Vagina (tissue), 2 donors: ENCODE measurements at places on chromosomes 1 and 21.

DNA sequence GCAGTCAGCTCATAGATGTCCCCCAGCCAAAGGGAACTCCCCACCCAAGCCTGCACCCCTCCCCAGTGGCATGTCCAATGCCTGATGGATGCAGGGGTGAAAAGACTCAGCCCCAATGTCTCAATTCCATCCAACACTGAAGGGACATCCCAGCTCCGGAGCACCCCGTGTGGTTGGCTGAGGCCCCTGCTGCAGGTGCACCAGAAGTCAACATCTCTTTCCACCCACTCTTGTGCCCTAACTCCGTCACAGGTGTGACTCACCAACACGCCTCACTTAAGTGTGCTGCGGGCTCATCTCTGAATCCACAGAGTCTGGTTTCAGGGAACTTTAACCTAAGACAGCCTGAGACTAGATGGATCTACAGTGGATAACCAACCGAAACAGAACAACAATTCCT is 40.9 kb upstream of the ZBTB18 start:
- no peak for DNase-seq
- no peak overlapping the region for H3K27ac ChIP-seq
- no peaks in the 10 kb centered on the region for H3K36me3 ChIP-seq
- H3K4me3 ChIP-seq: no peak overlapping the region
- no peaks in the 10 kb centered on the region for H3K27me3 ChIP-seq

DNA sequence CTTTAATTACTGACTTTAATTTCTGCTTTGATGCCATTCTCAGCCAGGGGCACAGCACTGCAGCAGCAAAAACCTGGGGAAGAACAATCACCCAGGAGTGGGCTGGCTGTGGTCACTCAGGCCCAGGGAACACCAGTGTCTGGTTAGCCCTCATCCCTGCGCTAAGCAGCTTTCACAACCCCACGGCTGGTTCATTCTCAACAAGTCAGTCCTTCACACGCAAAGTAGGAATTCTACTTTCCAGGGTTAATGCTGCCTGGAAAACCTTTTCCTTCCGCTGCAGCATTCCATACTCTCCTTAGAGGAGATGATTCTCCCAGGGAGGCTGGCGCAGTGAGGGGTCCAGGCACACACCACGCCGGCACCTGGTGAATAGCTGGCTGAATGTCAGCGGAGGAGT is 24.3 kb upstream of the KCNE1 start:
- no peak overlapping the region for H3K4me3 ChIP-seq
- no peak overlapping the region for H3K27ac ChIP-seq
- no peaks in the 10 kb centered on the region for H3K36me3 ChIP-seq

DNA sequence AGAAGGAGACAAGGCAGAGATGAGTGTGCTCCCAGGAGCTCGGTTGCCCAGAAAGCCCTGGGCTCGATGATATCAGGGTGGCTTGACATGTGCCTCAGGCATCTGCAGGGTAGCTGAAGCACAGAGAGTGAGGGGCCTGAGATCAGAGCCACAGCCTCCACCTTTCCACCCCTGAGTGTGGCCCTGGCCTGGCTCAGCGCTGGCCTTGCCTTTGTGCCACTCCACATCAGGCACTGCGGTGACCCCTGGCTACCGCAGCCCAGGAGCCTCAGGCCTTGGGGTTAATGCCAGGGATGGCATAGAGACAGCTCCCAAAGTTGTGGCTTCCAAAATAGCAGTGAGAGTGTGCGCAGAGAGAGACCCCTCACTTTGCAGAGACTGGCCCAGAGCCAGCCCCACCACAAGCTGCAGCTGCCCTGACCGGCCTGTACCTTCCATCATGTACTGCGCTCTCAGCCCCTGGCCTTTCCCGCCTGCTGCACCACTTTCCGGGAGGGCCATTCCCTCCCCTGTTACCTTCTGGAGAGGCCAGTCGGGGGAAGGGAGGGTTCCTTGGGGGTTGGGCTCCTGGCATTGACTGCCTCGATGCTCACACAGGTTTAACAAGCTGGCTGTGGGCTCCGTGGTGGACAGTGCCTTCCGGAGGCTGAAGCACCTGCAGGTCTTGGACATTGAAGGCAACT is 19.5 kb downstream of the PODN start:
- H3K36me3 ChIP-seq: no peaks in the 10 kb centered on the region
- no peak overlapping the region for H3K27ac ChIP-seq
- no peak overlapping the region for H3K4me3 ChIP-seq
- H3K4me1 ChIP-seq: no peaks in the 10 kb centered on the region
- no peak for DNase-seq

DNA sequence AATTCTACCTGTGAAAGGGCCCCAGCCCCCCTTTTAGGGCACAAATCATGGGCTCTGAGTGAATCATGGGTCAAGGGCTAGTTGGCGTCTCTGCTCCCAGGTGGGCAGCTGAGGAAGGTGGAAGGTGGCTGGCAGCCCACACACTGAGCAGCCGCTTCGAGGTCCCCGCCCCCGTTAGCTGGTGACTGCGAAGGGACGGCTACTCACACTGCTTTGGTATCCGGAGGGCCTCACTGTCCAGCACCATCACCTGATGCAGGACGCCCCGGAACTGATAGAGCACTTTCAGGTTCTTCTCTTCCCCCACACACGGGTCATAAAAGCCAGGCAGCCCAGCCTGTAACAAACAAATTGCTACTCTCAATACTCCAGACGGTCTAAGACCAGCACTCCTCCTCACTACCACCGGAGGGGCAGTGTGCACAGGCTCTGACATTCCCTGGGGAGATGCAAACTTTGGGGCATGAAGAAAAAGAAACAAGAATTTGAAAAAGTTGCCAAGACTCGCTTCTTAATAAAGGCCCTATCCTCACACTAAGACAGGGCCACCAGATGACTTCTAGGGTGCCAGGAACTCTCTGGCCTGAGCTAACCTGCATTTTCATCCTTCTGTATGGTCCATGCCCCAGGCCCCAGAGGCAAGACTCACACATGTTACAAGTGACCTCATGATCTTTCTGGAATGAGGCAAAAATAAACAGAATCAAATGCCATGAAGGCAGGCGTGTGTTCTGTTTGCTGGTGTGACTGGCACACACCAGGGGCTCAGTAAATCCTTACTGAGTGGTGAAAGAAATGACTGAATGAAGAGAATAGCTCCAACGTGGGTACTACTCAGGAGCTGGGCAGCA is 11.5 kb downstream of the THAP3 start:
- peaks cover 83% of the 10 kb centered on the region for H3K36me3 ChIP-seq
- peaks cover 11% of the 10 kb centered on the region for H3K4me1 ChIP-seq
- no peak overlapping the region for H3K4me3 ChIP-seq
- H3K27ac ChIP-seq: no peak overlapping the region

DNA sequence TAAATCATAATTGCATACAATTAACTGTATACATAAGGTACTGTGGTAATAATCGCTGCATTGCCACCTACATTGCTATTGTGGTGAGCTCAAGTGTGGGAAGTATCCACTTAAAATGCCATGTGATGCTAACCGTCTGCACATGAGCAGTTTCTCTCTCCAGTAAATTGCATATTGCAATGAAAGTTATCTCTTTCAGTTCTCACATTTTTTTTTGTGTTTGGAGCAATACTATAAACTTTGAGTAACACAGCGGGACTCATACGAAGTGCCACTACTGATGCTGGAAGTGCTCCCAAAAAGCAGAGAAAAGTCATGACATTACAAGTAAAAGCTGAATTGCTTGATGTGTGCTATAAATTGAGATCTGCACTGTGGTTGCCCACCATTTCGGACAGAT is 38.5 kb downstream of the DISC1 start:
- no peaks in the 10 kb centered on the region for H3K27me3 ChIP-seq
- DNase-seq: no peak
- H3K4me3 ChIP-seq: no peak overlapping the region
- no peak overlapping the region for H3K27ac ChIP-seq

DNA sequence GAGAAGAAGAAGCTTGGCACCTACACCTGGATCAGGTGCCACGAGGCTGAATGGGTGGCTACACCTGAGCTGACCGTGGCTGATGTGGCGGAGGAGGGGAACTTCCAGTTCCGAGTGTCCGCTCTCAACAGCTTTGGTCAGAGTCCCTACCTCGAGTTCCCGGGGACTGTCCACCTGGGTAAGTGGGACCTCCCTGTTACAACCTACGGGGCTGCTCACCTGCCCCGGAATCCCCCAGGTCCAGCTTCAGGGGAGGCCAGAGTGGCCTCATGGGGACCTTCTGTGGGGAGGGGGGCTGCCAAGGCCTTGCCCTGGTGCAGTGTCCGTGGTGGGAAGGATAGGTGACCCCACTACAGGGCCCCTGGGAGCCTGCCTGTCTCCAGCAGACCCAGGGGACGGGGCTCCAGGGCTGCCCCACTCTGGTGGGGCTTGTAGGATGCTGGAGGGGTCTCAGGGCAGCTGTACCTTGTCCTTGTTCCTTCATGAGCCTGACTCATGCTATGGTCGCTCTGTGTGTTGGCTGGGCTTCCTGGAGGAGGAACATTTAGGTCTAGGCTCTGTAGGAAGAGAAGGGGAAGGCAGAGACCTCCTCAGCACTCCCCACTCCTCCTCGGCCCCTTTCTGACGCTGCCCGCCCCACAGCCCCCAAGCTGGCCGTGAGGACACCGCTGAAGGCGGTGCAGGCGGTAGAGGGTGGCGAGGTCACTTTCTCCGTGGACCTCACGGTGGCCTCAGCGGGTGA is 7.2 kb downstream of the OBSCN start:
- H3K4me1 ChIP-seq: peaks cover 22% of the 10 kb centered on the region
- H3K36me3 ChIP-seq: peaks cover 8% of the 10 kb centered on the region
- H3K27ac ChIP-seq: no peak overlapping the region
- no peak overlapping the region for H3K4me3 ChIP-seq

GRCh38 chr1:18495635-18496034 is 14.9 kb downstream of the KLHDC7A start:
- H3K4me1 ChIP-seq: no peaks in the 10 kb centered on the region
- H3K4me3 ChIP-seq: no peak overlapping the region
- no peak overlapping the region for H3K27ac ChIP-seq

DNA sequence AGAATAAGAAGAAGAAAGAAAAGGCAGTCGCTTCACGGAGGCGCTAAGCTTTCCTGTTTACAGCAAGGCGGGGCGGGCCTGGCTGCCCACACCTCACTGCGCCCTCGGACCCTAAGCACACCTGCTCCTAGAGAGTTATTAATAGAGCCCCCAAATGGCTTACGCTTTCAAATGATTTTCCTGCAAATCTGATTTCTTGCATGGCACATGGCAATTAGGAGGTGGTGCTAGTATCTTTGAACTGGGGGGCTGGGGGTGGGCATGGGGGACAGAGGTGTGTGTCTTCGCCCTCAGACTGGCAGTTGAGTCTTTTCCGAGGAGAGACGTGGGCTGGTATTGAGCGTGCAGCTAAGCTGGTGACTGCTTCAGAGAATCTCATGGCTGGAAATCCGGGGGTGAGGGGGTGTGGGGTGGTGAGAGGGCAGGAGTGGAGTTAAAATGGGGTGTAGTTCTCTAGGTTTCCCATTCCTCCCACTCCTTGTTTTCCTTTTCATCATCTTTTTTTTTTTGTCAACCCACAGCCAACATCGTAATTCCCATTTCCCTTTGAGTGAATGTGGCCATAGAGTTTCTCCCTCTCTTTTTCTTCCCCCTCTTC is 1.3 kb downstream of the S1PR1 start:
- peak overlapping the region; percentile 74 for H3K4me3 ChIP-seq
- peaks cover 33% of the 10 kb centered on the region for H3K4me1 ChIP-seq
- DNase-seq: no peak

DNA sequence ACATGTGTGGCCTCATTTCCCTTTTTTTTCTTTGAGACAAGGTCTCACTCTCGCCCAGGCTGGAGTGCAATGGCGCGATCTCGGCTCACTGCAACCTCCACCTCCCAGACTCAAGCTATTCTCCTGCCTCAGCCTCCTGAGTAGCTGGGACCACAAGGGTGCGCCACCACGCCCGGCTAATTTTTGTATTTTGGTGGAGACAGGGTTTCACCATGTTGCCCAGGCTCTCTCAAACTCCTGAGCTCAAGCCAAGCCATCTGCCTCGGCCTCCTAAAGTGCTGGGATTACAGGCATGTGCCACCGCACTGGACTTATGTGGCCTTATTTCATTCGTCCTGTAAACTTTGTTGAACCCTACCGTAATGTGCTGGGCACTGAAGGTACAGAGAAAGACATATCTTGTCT is 569 bp upstream of the WARS2 start:
- H3K4me1 ChIP-seq: peaks cover 27% of the 10 kb centered on the region
- DNase-seq: no peak
- H3K27me3 ChIP-seq: no peaks in the 10 kb centered on the region
- H3K27ac ChIP-seq: peak overlapping the region; percentile 94
- H3K36me3 ChIP-seq: no peaks in the 10 kb centered on the region
- H3K4me3 ChIP-seq: peak overlapping the region; percentile 52

DNA sequence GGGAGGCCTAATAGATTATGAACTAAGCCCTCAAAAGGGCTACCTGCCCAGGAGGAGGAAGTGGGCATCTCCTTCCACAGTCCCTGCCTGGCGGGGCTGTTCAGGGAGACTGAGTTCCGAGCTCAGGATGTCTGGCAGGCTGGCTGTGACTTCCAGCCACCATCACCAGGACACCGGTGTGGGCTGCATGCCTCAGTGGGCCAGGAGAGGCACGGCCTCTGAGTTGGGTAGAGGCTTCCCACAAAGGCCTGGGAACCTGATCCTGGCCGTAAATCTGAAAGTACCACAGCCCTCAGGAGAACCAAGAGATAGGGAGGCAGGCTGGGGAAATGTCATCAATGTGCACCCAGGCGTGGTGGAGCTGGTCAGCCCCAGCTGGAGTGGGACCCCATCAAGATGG is 29.1 kb downstream of the NTPCR start:
- no peak for DNase-seq
- no peaks in the 10 kb centered on the region for H3K27me3 ChIP-seq
- no peak overlapping the region for H3K4me3 ChIP-seq
- H3K27ac ChIP-seq: no peak overlapping the region

DNA sequence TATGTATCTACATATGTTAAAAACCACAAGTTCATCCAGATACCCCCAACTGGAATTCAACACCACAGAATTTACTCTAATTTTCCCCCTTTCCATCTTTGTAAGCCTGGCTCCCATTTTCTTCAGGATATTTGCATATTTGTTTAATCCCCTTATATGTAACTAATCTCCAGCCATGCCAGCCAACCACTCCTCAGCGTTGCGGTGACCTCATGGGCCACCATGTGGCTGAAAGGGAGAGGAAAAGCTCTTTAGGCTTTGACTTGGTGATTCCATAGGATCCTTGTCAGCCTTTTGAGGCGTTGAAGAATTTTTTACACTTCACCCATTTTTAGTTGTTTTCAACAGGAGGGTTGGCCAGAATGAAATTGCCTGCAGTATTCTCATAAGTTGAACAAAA is 10.0 kb downstream of the CLDN19 start:
- H3K4me3 ChIP-seq: no peak overlapping the region
- no peaks in the 10 kb centered on the region for H3K4me1 ChIP-seq

GRCh38 chr1:47106792-47107191 is 30.4 kb upstream of the CYP4A22 start:
- H3K4me1 ChIP-seq: no peaks in the 10 kb centered on the region
- no peak overlapping the region for H3K27ac ChIP-seq
- DNase-seq: no peak
- H3K36me3 ChIP-seq: no peaks in the 10 kb centered on the region
- no peak overlapping the region for H3K4me3 ChIP-seq

DNA sequence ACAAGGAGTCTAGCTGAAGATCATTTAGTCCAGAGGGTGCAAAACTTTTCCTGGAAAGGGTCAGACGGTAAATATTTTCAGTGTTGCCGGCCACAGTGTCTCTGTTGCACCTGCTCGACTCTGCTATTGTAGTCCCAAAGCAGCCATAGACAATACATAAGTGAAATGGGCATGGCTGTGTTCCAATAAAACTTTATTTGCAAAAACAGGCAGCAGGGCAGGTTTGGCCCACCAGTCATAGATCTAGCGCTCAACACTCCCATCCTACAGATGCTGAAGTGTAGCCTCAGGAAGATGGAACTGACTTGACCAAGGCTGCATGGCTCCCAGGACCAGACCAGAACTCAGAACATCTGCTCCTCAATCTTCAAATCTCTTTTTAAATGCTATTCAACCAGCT is 46.2 kb upstream of the CLDN14 start:
- H3K4me1 ChIP-seq: no peaks in the 10 kb centered on the region
- DNase-seq: no peak
- no peak overlapping the region for H3K27ac ChIP-seq
- H3K4me3 ChIP-seq: no peak overlapping the region
- no peaks in the 10 kb centered on the region for H3K36me3 ChIP-seq
